ENCODE measurements at places on chromosomes 7 and 10. TPM values are rescaled to one million over a fixed set of nuclear protein-coding genes. Genes with fewer than 3 reads are reported as not detected.

The SPDYE9 gene
- total RNA-seq, result not detected

The ANKIB1 gene
- total RNA-seq, result 39.9 TPM

The MYL7 gene
- not detected for total RNA-seq

The SLC39A12 gene
- not detected for total RNA-seq

The HOXA11 gene
- total RNA-seq, result not detected

The NRG3 gene
- total RNA-seq, result not detected

GRCh38 chr10:112526906-112527305 is 79.9 kb downstream of the VTI1A start:
- peaks cover 30% of the 10 kb centered on the region for H3K4me1 ChIP-seq
- no peak for DNase-seq

DNA sequence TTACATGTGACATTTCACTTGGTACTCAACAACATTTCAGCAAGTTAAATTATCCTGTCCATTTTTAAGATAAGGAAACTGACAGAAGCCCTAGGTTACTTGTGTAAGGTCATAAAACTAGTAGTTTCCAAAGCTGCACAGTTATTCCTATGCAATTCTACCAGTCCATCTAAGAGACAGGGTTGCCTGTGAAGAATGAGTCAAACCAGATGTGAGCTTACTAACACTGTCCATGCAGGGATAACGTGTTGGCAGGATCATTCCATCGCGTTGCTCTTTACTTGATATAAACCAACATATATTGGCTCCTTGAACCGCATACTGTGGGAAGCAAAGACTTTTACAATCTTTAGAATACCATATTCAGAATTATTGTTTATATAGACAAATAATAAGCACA is 280.9 kb upstream of the HGF start:
- no peak overlapping the region for H3K4me3 ChIP-seq
- H3K36me3 ChIP-seq, result no peaks in the 10 kb centered on the region
- no peaks in the 10 kb centered on the region for H3K4me1 ChIP-seq
- H3K27ac ChIP-seq, result no peak overlapping the region

GRCh38 chr7:87152897-87153641 is 816 bp downstream of the DMTF1 start:
- peak overlapping the region; percentile 96 for H3K27ac ChIP-seq
- DNase-seq, result peak; percentile 64
- H3K4me1 ChIP-seq, result peaks cover 46% of the 10 kb centered on the region
- H3K36me3 ChIP-seq, result peaks cover 23% of the 10 kb centered on the region
- no peaks in the 10 kb centered on the region for H3K27me3 ChIP-seq

DNA sequence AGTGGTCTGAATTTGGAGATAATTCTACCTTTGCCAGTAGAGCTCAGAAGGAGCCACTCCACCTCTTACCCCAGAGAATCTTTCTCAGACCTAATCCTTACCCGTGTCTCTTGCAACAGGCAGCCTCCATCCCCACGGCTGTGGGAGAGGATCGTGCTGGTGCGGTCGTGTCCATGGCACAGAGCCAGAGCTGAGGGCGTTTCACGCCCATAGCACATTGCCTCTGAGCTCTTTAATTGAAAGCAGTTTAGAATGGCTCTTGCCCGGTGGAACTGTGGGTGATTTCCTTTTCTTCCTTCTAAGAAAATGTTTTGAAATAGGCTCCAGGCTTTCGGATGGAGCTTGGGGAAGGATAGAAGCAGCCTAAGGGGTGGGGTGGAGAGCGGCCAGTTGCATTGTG is 41.5 kb downstream of the PRF1 start:
- no peaks in the 10 kb centered on the region for H3K36me3 ChIP-seq
- no peak for DNase-seq
- peaks cover 11% of the 10 kb centered on the region for H3K4me1 ChIP-seq
- no peaks in the 10 kb centered on the region for H3K27me3 ChIP-seq
- H3K27ac ChIP-seq, result no peak overlapping the region

- no peaks in the 10 kb centered on the region for H3K36me3 ChIP-seq
- H3K4me1 ChIP-seq, result no peaks in the 10 kb centered on the region
- no peak overlapping the region for H3K4me3 ChIP-seq
These were observed 444.6 kb downstream of the KCNMA1 start for GRCh38 chr10:77193001-77193400.

DNA sequence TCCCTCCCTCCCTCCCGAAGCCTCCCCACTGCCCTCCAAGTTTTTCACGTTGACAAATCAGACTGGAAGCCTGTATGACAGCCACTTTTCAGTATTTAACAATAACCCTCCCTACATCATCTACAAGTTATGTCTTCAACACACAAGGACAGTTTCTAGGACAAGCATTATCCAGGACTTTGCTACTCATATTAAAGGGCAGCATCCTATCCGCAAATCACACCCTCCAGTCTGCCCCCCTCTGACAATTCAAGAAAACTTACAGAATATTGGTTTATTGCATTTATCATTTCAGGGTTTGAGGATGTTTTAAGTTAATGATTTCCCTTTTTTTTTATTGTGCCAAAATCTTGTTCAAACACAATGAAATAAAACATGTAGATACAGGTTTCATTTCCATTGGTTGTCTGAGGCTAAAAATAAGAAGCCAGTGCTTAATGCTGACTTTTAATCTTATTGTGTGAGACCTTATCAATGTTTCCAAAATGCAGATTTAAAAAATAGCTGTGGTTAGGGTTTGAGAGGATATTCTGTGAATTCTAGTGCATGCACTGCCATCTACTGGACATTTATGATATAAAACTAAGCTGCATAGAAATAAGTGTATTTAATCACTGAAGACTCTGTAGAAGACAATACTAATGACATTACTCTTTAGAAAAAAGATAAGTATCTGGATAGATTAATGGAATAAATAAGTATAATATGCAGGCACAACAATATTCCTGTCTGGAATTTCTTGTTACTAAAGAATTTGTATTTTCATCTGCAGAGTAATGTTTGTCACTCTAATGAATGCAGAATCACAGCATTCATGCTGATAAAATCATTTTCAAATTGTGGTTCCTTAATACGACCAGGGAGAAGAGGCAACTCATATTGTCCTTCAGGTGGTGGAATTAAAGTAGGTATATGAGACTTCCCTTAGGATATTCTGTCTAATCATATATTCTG is 64.1 kb downstream of the CAV1 start:
- H3K4me3 ChIP-seq, result no peak overlapping the region
- DNase-seq, result no peak
- H3K4me1 ChIP-seq, result peaks cover 21% of the 10 kb centered on the region
- no peak overlapping the region for H3K27ac ChIP-seq
- H3K27me3 ChIP-seq, result peaks cover 21% of the 10 kb centered on the region

GRCh38 chr10:110994406-110995086 is 75.1 kb downstream of the SHOC2 start:
- no peaks in the 10 kb centered on the region for H3K27me3 ChIP-seq
- H3K4me3 ChIP-seq, result no peak overlapping the region
- peaks cover 28% of the 10 kb centered on the region for H3K4me1 ChIP-seq
- no peak overlapping the region for H3K27ac ChIP-seq
- H3K36me3 ChIP-seq, result peaks cover 6% of the 10 kb centered on the region
